ENCODE measurements at places on chromosomes 2 and 18.

GRCh38 chr2:157486596-157487270 is 42.8 kb upstream of the CYTIP start:
- no peak for DNase-seq

GRCh38 chr18:48819781-48820482 is 130.8 kb downstream of the SMAD7 start:
- no peak for DNase-seq

GRCh38 chr2:106095478-106096298 is 98.4 kb downstream of the UXS1 start:
- no peak for DNase-seq

GRCh38 chr2:37262522-37262921 is 31.1 kb downstream of the NDUFAF7 start:
- DNase-seq: no peak

DNA sequence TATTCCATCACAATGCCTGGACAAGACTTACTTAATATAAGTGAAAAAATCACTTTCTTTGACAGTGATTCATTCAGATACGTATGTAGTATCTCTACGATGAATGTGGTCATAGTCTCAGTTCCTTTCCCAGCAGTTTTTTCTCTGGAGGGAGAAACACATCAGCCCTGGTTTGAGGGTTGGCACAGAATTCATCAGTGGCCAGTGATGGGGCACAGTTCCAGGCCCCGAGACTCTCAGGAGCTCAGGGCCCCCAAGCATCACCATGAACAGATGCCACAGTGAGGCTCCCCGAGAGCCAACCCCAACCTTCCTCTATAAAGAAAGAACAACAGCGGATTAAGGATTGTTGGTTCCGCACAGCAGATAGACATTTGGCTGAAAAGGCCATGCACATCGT is 12.5 kb downstream of the PRKAG3 start:
- no peak for DNase-seq

- no peak for DNase-seq
These were observed 101.2 kb downstream of the PXDN start for GRCh38 chr2:1642993-1643619.

Data from GM03348 (cell line).